ENCODE measurements at places on chromosomes 3 and 15. TPM values are rescaled to one million over a fixed set of nuclear protein-coding genes. Genes with fewer than 3 reads are reported as not detected.

RNF7 gene
- 74.2 TPM for total RNA-seq

SLC35A5 gene
- 22.7 TPM for total RNA-seq

CDHR4 gene
- total RNA-seq = not detected

ITIH1 gene
- total RNA-seq = not detected

NDN gene
- not detected for total RNA-seq

FEZF2 gene
- not detected for total RNA-seq

MLF1 gene
- not detected for total RNA-seq

FRMD5 gene
- total RNA-seq = not detected

DPPA4 gene
- total RNA-seq = not detected

PRR23A gene
- total RNA-seq = not detected

STAB1 gene
- total RNA-seq = not detected

WDR93 gene
- total RNA-seq = not detected

C2CD4A gene
- not detected for total RNA-seq

MUC20 gene
- 0.72 TPM for total RNA-seq

MAGI1 gene
- 1.0 TPM for total RNA-seq

GOLGA8T gene
- total RNA-seq = not detected

GPR156 gene
- 0.13 TPM for total RNA-seq

SV2B gene
- 0.15 TPM for total RNA-seq

MYRIP gene
- total RNA-seq = not detected

RETNLB gene
- total RNA-seq = not detected

FYCO1 gene
- total RNA-seq = 15.2 TPM

CAPN3 gene
- total RNA-seq = 1.5 TPM

FBXO40 gene
- total RNA-seq = not detected

LRRN1 gene
- not detected for total RNA-seq

ZNF609 gene
- total RNA-seq = 35.4 TPM

GRK7 gene
- not detected for total RNA-seq

ZNF80 gene
- not detected for total RNA-seq

GPR62 gene
- total RNA-seq = not detected

SRGAP3 gene
- total RNA-seq = 0.76 TPM

MYNN gene
- 12.1 TPM for total RNA-seq

PLA2G4E gene
- total RNA-seq = not detected

SCAMP5 gene
- 43.7 TPM for total RNA-seq

TTLL13 gene
- 0.77 TPM for total RNA-seq

XXYLT1 gene
- total RNA-seq = 19.6 TPM

MASP1 gene
- total RNA-seq = not detected

HES1 gene
- 3.0 TPM for total RNA-seq

LRRC2 gene
- total RNA-seq = 1.9 TPM

ZNF502 gene
- not detected for total RNA-seq

ADGRG7 gene
- not detected for total RNA-seq

SLC15A2 gene
- 15.2 TPM for total RNA-seq

TRH gene
- total RNA-seq = not detected

RTP3 gene
- 0.37 TPM for total RNA-seq

TRIM42 gene
- not detected for total RNA-seq

HYKK gene
- total RNA-seq = 0.40 TPM

SPESP1 gene
- not detected for total RNA-seq

FOXL2NB gene
- not detected for total RNA-seq

Measured in OCI-LY7 (cell line).